ENCODE measurements at places on chromosomes 12 and 14. TPM values are rescaled to one million over a fixed set of nuclear protein-coding genes. Genes with fewer than 3 reads are reported as not detected.

- no peak for DNase-seq
These were observed 7.2 kb upstream of the ANKRD9 start for GRCh38 chr14:102516531-102517391.

GRCh38 chr14:53840444-53840843 lies 116.2 kb downstream of the BMP4 start:
- DNase-seq: peak; percentile 74

DNA sequence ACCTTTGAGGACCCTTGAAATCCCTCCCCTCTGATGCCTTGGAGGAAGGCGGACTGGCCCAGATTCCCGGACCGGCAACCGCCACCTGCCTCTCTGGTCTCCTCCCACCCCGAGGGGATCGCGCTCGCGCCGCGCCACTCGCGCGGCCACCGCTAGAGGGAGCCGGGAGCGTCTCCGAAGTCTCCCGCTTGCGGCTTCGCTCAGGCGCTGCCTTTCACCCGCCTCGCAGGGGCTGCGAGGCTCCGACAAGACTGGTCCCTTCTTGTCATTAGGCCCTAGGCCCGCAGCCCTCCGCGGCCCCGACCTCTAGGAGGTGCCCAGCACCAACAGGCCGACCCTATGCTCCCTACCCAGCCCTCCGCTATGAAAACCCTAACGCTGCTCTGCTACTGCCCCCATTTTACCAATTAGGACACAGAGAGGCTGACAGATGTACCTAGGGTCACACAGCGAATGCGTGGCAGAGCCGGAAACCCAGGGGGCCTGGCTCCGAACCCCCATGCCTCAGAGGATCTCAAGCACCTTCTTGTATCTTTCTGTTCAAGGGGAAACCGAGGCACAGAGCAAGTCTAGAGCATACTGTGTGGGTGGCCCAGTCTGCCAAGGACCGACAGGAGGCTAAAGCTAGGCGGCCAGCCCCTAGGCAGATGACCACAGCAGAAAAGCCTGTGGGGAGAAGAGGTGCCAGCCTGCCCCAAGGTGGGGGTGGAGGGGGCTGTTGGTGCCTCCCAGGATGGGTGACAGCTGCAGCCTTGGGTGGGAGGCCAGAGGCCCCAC lies 21.4 kb upstream of the VSX2 start:
- DNase-seq: peak; percentile 55

DNA sequence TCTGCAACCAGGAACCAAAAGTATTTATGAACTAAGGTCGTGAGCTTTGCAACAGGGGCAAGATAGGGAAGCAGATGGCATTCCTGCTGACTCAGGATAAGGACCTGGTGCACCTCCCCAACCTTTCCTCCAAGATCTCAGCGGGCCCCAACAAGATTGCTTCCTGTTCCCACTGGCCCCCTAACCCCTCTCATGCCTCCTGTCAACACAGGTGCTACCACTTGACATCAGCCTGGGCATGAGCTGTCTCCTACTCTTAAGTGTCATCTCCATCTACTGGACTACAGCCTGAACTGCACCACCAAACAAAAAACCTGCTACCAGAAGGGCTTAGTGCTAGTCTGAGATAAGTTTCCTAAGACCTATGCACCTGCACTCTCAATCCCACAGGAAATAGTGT lies 32.7 kb downstream of the MED6 start:
- peak; percentile 44 for DNase-seq

Gene CLEC2A
- not detected for total RNA-seq

DNA sequence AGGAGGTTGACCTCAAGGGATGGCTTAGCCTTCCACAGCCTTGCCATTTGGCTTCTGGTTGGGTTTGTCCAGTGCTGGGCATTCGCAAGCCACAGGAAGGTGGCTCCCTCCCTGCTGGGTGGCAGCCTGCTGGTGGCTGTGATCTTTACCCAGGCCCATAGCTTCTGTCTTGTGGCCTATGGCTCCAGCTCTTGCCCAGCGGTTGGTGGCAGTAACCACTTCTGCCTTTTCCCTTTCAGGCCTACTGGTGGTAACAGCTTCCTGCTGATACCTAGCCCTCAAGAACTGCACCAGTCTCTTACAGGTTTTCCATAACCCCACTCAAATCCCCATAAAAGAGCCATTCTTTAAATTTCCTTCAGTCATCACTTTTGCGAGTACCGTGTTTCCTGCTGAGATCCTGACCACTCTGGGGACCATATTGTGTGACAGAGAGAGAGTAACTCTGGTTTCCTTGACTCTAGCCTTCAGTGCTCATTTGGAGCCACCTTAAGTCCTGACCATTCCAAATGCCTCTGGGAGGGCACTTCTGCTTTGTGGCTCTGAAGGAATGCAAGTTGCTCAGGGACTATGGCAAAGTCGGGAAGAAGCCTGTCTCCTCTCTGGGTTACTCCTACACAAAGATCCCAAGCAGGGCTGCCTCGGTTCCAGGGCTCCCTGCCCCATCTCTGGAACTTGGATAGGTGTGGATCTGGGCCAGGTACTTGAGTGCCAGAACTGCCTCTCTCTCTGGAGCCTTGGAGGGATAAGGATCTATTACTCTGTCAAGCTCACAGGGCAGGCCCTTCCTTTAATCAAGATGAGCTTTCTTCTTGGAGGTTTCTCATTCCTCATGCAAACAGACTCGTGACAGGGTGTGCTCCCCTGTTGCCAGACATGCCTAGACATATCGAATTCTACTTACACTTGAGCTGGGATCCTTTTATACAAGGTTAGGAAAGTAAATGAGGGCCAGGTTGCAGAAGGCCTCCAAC lies 2.9 kb upstream of the NYNRIN start:
- DNase-seq: no peak

- DNase-seq: no peak
These were observed 900 bp downstream of the AMN start for GRCh38 chr14:102923201-102923924.

DNA sequence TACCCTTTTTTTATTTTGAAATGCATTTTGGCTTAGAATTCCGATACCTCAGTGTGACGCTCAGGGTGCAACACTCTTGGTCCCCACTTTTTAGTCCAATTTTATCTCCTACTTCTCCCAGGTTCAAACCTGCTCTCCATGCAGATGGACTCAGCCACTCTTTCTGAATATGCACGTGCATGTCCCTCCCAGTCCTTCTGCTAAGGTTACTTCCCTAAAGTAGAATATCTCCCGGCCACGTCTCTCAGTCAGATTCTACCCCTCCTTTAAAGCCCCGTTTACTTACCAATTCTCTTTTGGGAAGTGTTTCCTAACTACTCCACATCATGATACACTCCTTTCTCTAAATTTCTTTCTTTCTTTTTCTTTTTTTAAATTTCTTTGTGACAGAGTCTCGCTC lies 15.5 kb upstream of the PARP11 start:
- no peak for DNase-seq

- DNase-seq: no peak
These were observed 462.5 kb upstream of the SOX5 start for GRCh38 chr12:24411948-24412347.

DNA sequence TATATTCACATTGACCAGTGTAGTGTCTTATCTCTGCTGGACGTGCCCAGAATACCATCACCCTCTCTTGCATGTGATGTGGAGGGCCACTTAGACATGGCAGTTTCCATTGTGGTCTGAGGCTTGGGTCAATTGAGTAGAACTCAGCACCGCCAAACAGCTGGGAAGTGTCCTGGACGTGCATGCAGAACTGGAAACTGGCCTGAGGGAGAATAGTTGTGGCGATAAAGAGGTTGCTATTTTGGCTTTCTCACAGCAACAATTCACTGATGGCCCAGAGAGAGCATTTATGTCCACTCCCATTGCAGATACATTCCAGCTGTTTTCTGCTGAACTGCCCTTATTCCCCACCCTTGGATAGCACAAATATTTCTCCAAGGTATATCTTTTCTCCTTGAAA lies 210.1 kb upstream of the DAAM1 start:
- DNase-seq: no peak

Gene PELI2
- total RNA-seq: 3.1 TPM

Gene CFAP251
- 0.92 TPM for total RNA-seq

Data from HT-29 (cell line).